Activated gamma-delta T cell treated with Interleukin-2 at 50 U/mL for 16 hours (primary cell): ENCODE measurements at places on chromosomes 7 and 10.

- no peak for DNase-seq
Measured at GRCh38 chr10:93874309-93875031, 19.3 kb upstream of the SLC35G1 start.

DNA sequence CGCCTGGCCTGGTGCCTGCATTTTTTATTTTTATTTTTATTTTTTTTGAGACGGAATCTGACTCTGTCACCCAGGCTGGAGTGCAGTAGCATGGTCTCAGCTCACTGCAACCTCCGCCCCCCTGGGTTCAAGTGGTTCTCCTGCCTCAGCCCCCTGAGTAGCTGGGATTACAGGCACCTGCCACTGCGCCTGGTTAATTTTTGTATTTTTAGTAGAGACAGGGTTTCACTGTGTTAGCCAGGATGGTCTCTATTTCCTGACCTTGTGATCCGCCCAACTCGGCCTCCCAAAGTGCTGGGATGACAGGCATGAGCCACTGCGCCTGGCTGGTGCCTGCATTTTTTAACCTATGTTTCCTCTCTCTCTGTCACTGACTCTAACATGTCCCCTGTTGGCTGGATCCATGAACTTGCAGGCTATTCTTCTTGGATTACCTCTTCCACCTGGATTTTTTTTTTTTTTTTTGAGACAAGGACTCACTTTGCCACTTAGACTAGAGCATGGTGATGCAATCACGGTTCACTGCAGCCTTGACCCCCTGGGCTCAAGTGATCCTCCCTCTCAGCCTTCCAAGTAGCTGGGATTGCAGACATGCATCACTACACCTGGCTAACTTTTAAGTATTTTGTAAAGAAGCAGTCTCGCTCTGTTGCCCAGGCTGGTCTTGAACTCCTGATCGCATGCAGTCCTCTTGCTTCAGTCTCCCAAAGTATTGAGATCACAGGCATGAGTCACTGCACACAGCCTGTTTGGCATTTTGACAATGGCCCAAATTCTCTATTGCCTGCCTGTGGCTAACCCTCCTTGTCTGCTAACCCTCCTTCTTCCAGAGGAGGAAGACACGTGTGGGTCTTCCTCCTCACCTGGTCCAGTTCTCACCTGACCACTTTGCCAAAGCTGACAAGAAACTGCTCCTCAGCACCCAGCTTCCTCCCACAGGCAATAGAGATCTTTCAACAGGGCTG, 23.0 kb upstream of the PRPF18 start:
- DNase-seq = no peak

GRCh38 chr10:128631801-128632241, 505.6 kb upstream of the MKI67 start:
- DNase-seq = no peak

DNA sequence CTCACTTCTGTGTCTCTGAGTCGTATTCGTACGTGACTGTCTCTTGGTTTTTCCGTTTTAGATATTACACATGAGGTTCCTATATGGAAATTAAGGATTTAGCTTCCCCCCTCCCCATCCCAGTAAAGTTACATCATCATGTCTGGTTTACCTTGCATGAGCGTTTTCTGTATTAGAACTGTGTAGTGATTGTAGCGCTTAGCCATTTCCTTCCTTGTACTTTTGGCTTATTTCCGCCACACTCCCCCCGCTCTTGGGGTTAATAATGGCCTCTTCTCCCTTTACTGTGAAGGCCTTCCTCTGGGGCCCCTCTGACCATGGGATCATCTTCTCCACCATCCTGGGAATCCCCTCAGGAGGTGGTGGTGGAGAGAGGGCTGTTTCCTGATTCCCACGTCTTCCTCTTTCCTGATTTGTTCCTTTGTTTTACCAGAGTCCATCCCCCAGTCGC, 27.2 kb upstream of the AP5Z1 start:
- no peak for DNase-seq

DNA sequence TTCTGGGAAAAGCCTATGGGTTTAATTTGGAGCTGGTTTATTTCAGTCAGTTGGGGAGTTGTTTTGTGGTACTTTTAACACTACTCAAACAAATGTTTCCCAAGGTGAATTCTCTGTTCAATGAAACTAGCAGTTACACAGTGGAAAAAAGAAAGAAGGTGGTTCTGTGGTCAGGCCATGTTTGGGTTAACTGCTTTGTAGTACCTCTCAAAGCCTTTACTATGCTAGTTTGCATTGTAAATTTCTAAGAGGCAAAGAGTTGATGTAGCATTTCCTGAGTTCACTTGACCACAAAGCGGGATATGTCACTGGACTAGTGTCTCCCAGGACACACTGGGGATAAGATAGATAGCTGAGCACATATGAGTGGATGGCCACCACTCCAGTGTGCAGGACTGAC, 145.4 kb downstream of the KIF20B start:
- no peak for DNase-seq

DNA sequence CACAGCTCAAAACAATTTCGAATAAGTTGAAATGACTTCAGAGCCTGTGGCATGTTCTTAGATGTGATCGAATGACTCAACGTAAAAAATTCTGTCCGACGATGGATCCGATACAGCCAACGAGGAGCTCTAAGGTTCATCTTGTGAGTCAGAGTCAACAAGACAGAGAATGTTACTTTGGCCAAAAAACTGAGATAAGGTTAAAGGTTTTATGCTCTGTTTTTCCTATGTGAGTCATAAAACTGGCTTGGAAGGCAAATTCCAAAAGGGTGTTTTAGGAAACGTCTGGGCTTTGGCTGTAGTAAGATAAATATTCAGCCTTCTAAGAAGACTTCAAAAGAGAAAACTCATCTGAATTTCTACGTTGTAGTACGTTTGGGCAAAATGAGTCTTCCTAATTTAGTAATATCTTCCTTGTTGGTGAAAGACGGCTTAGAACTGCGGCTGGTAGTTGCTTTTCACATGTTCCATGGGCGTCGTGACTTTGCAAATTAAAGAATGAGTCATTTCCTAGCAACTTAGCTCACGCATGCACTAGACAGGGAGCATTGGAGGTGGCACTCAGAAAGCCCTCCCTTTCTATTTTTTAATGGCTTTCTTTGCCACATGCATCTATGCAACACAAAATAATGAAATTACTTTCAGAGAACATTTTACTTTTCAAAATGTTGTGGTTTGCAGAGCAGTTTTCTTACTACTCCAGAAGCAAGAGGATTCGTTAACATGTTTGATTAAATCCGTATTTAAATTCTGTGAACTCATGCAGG, 28.2 kb downstream of the PFKP start:
- peak; percentile 38 for DNase-seq

GRCh38 chr7:14754631-14755030, 147.9 kb downstream of the DGKB start:
- no peak for DNase-seq

DNA sequence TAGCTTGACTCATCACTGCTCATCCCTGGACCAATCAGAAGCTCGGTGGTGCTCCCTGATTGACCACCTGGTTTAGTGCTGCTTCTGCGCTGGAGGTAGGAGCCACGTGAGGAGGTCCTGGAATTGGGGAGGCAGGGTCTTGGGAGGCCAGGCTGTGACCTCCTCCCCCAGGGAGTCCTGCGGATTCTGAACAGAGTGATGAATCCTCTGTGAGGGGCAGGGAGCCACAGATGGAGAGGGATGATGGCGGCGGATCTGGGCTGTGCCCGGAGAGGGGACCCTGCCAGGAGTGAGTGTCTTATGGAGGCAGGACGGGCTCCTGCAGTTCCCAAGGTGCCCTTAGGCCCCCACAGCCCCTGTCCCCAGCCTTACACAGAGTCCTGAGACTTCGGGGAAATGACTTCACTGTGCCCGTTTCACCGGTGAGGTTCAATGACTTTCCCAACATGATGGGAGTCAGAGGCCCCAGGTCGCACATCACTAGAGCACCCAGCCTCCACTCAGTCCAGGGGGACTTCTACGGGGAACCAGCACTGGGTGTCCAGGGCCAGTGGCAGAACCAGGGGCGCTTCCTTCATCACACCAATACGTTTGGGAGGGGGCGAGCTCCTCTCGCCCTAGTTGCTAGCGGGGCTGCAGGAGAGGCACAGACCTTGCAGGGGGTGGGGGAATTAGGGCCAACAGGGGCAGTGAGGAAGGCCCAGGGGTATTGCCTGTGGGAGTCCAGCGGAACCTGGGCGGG, 48.9 kb downstream of the FKBP6 start:
- no peak for DNase-seq
